ENCODE measurements at places on chromosomes 16 and 17.

DNA sequence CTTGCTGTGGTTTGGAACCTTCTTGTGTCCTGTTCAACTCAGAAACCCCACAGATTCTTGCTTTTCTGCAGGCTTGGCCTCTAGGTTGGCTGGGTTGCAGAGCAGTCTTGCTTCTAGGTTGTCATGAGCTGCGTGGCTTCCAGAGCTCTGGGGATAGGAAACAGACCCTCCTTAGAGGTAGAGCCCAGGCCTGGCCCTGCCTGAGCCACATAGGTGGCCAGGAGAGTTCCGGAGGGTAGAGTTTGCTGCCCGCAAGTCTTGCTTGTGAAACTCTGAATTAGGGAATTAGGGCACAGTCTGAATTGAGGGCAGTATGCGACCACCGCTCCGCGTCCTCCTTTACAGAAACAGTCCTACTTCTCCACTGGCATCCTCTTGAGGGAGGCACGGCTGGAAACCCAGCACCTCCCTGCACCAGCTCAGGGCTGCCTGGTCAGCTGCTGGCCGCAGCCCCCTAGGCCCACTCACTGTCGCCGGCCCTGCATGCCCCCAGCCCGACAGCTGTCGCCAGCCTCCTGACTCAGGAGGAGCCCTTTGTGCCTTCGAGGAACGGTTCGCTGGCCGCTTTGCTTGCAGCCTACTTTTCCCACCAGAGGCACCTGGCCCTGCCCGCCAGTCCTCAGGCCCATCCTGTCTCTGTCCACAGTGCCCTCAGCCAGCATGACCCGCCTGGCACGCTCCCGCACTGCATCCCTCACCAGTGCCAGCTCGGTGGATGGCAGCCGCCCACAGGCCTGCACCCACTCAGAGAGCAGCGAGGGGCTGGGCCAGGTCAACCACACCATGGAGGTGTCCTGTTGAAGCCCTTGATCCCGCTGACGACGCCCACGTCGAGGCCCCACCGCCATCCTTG, 4.3 kb upstream of the SETD6 start:
- no peak for DNase-seq

DNA sequence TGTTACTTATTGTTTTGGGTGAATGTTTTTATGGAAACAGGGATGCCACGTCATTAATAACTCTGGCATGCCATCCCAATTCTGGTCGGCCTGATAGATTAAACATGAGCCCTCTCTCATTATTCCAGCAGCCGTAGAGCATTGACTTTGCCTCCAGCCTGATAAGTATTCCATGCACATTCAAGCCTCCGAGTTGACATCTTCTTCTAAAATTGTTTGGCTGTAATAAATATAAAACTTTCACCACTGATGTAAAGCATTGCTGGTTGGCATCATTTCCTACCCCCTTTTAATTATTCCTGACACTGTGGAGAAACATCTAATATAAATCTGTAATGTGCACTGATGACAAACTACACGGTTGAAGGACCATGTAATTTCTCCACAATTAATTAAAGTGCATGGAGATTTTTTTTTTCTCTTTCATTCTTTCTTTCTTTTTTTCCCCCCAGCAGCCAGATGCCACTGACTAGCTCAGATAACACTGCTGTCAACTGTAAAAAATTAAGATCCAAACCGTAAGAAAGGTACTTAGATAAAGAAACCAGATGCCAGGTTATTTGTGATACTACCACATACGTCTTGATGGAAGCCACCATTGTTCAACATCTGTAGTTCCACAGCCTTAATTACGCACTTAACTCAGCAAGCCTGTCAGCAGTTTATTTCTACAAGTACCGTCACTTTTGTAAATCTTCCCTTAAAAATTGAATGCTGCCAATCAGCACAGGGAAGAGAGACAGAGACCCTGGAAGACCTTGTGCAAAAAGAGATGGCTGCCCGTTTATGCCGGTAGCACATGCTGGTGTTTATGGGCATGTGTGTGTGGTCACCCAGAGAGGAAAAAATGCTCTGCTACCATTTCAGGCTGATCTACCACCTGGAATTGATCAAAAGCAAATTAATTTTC, 237.7 kb downstream of the IRX3 start:
- no peak for DNase-seq

DNA sequence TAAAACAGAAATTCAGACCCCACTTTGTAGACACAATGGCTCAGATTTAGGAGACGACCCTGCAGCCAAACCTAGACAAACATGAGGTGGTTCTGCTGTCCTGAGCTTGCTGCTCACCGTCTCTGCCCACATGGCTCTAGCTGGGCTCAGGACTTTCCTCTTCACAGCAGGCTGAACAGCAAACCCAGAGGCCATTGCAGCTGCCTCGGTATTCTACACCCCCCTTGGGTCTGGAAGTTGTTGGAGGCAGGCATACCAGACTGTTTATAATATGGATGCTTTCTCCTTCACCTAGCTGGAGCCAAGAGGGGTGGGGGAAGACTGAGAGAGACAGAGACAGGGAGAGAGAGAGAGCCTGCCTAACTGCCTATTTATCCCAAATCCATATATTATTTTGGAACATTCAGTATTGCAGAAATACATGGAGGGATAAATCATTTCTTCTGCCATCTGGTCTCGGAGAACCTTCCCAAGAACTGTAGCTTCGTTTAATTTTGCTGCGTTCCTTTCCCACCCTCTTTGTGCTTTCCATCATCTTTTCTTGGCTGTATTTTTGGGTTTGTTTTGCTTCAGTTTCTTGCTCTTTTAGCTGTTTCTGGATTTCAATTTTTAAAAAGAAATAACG, 628.2 kb upstream of the RBFOX1 start:
- DNase-seq, result no peak

DNA sequence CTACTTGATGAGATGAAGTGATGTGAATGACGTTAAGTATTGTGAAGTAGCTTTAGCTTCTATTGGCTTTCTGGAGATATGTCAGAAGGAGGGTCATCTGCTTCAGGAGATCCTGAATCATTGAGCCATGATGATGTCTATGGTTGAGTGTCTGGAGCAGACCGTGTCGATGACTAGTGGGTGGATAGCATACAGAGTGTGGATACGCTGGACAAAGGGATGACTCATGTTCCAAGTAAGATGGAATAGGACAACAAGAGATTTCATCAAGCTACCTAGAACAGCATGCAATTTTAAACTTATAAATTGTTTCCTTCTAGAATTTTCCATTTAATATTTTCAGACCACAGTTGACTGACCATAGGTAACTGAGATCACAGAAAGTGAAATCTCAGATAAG, 116.1 kb upstream of the RBBP6 start:
- DNase-seq, result no peak

DNA sequence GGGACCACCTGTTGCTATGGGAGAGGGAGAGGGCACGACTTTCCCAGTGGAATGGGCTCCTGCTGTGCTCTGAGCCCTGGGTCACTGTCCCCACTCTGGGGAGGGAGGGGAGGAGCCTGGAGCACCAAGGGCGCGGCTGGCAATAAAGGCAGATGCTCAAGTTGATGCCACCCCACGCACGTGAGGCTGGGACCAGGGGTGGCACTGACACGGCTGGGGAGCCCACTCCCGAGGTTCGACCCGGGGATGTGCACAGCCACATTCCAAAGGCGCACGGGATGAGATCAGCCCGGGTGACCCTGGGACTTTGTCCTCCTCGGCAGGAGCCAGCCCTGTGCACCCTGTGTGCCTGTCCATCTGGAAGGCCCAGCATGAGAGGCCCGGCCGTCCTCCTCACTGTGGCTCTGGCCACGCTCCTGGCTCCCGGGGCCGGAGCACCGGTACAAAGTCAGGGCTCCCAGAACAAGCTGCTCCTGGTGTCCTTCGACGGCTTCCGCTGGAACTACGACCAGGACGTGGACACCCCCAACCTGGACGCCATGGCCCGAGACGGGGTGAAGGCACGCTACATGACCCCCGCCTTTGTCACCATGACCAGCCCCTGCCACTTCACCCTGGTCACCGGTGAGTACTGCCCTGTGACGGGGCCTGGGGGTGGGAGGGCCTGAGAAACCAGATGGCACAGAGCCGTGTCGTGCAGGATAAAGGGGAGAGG, at the start of gene ENPP7:
TSS of gene ENPP7 (plus strand) at position 175 of the 715 bp plus-strand sequence. CDS start at position 372, 197 bp downstream.
- DNase-seq, result no peak

- DNase-seq, result no peak
Measured at GRCh38 chr16:73966851-73967250, 329.8 kb upstream of the PSMD7 start.

- DNase-seq, result no peak
Measured at GRCh38 chr17:49573510-49574322, 2.0 kb upstream of the NXPH3 start.

- DNase-seq, result no peak
Measured at GRCh38 chr16:26688105-26688504, 378.6 kb upstream of the C16orf82 start.

DNA sequence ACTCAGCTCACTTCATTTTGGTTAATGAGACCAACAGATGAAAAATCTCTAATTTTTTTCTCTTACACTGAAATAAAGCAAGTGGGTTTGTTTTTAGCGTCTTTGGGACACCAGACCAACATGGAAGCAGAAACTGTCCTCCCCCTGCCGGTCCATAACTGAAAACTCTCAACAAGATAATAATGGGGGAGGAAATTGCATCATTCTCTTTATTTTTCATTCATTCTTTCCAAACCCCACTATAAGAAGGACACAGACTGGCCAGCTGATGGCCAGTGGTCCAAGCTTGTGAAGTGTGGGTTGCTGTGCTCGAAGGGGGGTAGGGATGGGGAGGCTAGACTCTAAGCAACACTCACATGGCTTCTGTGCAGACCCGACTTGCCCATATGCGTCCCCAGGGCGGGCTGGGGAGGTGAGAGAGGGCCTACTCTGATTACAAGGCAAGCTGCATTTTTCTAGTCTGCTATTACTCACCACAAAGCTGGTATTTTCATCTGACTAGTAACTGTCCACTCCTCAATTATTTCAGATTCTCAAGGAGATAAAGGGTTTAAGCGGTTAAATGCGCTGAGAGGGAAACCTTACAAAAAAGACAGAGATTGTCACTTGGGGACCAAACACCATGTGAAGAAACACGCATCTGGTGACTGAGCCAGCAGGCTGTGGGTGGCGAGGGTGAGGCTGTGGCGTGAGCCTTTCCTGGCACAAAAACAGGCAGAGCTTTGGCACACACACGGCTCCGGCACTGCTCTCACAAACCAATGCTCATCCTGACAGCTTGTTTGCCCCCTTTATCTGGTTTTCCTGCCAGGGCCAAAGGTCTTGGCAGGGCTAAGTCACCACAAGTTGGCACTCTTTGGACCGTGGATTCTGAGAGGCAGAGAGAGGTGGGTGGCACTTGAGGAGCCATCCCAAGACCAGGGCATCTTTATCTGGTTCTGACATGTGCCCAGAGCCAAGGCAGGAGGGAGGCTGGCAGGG, 38.2 kb downstream of the MARF1 start:
- no peak for DNase-seq

DNA sequence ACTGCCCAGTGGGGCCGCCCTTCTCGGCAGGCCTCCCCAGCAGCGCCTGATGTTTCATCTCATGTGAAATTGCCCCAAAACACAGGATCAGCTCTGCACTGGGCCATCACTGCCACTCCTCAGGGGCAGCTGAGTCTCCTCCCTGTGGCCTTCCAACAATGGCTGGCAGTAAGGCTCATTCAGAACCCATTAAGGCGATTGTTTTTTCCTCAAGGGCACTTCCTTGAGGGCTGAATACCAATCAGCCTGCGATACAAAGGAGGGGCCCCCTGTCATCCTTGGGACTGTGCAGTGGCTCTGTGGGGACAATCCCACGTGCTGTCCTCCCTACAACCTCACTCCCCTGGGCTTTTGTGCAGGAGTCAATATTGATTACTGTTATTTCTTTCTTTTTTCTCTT, 47.5 kb downstream of the XYLT1 start:
- no peak for DNase-seq

DNA sequence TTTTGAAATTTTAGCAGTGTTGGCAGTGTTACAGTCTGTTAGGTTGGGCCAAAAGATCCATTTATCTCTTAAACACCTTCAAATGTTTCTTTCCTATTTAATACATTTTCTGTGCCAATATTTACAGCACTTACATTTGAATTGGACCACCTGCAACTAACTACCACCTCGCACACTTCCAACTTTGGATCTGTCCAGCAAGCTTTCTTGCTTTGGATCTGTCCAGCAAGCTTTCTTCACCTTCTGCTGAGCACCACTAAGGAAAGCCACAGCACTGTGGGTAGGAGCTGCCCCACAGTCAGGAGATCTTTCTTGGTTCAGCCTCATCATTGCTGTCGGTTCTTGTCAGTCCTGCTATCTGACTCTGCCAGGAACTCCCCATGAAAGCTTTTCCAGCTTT, 129.3 kb downstream of the PHKB start:
- no peak for DNase-seq

GRCh38 chr17:7515911-7516610, 31.9 kb downstream of the POLR2A start:
- DNase-seq, result no peak

GRCh38 chr17:55870044-55870443, 119.2 kb downstream of the PCTP start:
- no peak for DNase-seq

GRCh38 chr17:4839221-4839620, 6.1 kb downstream of the MINK1 start:
- DNase-seq, result no peak

DNA sequence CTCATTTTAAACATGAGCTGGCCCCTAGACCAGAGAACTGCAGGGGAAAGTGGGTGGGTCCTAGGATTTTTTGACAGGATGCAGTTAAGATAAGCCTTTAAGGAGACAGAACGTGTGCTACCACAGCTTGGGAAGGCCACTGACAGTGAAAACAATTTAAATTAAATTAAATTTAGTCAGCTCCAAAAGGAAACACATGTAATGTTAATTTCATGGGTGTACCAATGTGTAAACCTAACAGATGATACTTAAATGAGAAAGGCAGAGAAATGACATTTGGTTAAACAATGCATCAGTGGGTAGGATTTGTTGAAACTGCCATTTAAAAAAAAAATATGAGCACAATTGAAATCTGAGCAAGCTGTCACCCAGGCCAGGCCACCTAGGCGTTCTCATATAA, 250.8 kb downstream of the XYLT1 start:
- no peak for DNase-seq

DNA sequence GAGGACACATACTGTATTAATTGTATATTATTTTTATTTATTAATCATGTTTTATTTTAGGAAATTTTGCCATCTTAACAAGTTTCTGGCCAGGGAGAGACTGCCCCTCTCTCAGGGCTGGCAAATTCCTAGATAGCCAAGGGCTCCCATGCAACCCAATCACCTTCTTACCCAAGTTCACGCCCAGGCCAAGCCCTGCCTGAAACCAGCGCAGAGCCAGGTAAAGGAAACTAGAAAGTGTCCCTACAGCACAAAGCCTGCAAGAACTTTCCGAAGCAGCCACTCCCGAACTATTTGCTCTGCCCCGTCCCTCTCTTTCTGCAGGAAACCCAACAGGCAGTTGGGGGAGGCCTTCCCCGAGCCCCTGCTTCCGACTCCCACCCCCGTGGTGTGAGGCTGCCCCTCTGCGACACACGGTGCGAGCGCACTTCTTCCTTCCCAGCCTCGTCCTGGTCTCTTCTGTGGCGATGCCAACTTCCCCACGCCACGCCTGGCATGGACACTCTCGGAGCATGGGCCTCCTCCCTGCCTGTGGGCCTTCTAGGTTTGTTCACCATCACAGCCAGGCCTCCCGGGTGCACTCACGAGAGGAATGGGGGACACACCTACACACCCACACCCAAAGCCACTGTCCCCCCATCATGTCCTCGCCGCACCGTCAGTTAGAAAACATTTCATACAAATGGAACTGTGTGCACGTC, 100.4 kb downstream of the ZNF778 start:
- no peak for DNase-seq

Data from endothelial cell (in vitro differentiated cells).